ENCODE measurements at places on chromosomes 1 and 21.

DNA sequence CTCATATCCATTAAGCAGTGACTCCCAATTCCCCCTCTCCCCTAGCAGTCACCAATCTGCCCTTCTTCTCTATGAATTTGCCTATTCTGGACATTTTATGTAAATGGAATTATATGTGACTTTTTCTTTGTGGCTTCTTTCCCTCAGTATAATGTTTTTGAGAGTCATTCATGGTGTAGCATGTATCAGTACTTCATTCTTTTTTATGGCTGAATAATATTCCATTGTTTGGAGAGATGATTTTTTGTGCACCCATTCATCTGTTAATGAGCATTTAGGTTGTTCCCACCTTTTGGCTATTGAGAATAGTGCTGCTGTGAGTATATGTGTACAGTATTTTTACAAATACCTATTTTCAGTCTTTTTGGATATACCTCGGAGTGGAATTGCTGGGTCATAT is 19.5 kb downstream of the OTUD3 start:
- no peak for DNase-seq

GRCh38 chr1:183954496-183954895 is 83.0 kb downstream of the COLGALT2 start:
- DNase-seq: no peak

DNA sequence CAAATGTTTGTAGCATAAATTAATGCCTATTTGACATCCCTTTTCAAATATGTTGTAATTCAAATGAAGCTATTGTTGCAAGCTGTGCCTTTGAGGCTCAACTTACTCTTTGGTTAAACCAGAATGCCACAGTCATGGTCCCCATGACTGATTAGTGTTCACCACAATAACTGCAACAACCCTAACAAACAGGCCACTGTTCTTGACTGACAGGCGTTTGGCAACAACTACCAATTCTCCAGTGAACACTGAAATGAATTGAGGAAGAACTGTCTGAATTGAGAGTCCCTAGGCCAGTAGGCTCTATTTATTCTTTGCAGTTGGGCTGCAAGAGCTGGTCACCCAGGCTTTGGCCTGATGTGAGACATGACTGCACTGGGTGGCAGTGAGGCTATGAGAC is 6.6 kb upstream of the TMEM167B start:
- no peak for DNase-seq

DNA sequence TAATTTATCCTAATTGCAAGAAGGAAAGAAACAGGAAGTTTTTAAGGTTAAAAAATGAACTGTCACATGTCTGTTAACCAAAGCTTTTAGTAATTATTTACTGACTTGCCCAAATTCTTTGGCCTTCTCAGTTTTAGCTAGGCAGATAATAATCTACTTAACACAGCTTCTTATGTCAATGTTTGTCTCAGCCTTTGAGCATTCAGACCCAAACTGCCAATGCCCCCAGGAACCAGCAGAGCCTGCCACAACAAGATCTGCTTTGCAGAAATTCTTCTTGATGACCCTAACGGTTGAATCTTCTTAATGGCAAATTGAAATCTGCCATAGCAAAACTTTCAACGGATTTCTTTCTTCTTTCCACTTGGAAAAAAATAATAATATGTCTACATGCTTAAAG is 792.4 kb upstream of the ADGRL2 start:
- DNase-seq: no peak

DNA sequence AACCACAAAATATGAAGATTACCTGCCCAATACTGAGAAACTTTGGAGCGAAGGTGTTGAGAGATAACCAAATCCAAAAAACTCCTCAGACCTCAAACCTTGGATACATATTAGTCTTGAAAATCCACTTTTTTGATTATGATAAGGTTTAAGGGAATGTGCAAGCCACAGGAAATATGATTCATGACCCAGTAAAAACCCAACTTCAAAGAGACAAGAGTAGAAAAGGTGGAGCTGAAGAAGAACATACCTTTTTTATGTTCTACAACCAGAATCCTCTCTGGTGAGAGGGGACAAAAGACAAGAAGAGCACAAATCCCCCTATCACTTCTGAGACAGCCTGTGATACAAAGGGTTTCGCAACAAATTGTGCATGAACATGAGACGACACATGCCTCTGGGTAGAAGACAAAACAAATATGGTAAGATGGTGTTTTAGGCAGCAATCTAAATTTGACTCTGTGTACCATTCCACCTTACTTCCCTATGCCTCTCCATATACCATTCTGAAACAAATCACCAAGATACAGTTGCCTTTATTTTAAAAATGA is 37.3 kb downstream of the COL24A1 start:
- no peak for DNase-seq

- DNase-seq: no peak
These were observed 17.8 kb downstream of the PLD5 start for GRCh38 chr1:242506724-242507123.

DNA sequence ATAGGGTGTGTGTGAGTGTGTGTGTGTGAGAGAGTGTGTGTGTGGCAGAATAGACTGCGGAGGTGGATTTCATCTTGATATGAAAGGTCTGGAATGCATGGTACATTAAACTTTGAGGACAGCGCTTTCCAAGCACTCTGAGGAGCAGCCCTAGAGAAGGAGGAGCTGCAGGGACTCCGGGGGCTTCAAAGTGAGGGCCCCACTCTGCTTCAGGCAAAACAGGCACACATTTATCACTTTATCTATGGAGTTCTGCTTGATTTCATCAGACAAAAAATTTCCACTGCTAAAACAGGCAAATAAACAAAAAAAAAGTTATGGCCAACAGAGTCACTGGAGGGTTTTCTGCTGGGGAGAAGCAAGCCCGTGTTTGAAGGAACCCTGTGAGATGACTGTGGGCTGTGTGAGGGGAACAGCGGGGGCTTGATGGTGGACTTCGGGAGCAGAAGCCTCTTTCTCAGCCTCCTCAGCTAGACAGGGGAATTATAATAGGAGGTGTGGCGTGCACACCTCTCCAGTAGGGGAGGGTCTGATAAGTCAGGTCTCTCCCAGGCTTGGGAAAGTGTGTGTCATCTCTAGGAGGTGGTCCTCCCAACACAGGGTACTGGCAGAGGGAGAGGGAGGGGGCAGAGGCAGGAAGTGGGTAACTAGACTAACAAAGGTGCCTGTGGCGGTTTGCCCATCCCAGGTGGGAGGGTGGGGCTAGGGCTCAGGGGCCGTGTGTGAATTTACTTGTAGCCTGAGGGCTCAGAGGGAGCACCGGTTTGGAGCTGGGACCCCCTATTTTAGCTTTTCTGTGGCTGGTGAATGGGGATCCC is 18.3 kb upstream of the HDAC1 start:
- DNase-seq: peak; percentile 68

GRCh38 chr1:12166834-12167492 is at the start of gene TNFRSF1B:
TNFRSF1B (plus strand) TSS chr1:12166991; CDS start chr1:12167092, 101 bp downstream.
- peak; percentile 43 for DNase-seq

GRCh38 chr1:40396420-40396819 is 22.9 kb downstream of the SMAP2 start:
- no peak for DNase-seq

DNA sequence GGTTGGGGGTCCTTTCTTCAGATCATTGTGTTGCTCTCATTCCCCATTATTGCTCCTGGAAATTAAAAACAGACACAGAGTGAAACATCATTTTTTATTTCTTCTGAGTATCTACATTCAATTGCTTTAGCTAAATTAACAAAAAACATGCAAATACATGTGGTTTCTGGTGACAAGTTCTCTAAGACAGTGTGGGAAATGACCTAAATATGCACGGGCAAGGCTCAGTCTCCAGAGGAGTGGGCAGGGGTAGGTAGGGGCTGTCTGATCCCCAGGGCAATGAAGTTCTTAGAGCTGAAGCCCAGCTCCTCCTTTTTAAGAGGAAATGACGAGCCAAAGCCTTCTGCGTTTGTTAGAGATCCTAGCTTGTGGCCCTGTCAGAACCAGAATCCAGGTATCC is 4.5 kb downstream of the LEFTY2 start:
- DNase-seq: no peak

GRCh38 chr1:192488058-192488457 is 87.5 kb upstream of the RGS1 start:
- no peak for DNase-seq

- no peak for DNase-seq
These were observed 122.2 kb upstream of the BARHL2 start for GRCh38 chr1:90839323-90839722.

Measured in activated CD8-positive, alpha-beta memory T cell treated with anti-CD3 and anti-CD28 coated beads for 4 hours (primary cell).